ENCODE measurements at places on chromosomes 2 and 18.

- DNase-seq = no peak
These were observed 18.5 kb upstream of the CCDC93 start for GRCh38 chr2:118032169-118033013.

DNA sequence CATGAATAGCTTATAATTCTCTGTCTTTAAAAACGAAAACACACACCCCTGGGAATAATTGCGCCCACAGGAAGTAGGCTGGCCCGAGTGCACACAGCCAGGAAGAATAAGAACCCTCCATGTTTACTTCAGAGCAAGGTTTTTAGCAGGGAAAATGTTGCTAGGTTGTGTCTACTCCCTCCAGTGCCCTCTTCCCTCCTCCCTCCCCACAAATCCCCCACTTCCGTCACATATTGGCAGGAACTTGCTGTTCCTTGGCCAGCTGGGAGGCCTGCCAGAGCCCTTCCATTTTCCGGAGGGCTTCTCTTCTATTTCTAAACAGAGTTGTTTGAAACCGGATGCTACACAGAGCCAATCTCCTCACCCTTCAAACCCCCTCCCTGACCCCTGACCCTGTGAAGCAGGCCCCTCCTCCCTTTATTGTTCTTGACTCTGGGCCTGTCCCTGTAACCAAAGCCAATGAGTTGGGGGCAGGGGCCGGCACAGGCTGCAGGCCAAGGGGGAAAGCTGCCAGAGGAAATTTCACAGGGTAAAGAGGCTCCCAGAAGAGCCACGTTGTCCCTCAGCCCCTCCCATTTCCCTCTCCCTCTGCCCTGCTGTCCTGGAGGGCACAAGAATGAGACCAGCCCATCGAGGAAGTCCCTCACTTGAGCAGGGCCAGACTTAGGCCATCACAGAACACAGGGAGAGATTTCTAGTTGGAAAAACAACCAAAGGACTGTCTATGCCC is 49.8 kb upstream of the LGALSL start:
- no peak for DNase-seq

DNA sequence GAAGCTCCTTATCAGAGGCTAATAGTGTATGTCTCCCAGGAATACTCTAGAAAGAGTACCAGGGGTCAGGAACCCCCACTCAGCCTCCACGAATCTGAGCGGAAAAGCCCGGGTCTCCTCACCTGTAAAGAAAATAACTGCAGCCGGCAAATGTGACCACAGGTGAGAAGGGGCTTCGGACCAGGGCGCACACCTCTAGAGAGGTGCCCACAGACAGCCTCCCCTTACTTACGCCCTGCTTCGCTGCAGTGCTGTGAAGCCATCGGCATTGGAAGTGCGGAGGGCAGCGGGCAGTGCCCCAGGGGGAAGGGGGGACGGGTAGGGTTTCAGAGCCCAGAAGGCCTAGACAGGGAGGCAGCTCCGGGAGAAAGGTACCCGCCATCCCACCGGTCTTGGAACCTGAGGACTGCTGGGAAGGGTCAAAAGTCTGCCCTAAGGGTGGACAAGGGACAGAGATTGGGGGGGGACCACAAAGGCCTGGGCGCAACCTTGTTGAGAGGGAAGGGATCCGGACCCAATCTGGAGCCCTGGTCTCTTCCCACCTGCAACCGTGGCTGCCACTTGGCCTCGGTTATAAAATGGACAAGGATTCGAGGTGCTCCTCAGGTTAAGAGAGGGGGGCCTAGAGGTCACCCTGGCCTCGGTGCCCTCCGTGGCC is 642 bp upstream of the STEAP3 start:
- no peak for DNase-seq

DNA sequence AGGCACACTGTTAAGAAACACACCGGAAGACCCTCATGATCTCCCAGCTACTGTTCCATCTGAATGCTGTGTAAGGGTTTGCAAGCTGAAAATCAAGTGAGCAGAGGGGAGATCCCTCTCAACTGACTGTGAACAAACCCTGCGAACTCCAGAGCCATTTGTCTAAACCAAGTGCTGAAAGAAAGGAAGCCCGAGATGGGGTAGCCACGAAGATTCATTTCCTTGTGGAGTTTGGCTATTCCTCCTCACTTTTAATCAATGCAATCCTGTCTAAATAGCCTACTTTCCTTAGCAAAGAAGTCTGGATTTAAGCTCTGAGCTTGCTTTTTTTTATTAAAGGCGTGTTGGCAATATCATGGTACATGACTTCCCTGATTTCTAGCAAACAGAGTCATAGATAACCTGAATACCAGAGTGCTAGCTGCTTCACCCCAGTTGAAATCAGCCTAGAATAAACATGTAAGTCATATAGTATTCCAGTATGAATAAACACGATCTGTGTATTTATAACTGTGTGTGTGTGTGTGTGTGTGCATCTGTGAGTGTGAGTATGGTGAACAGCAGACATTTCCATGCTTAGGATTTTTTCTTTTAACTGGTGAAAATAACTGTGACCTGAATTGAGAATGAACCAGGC is 365.2 kb downstream of the ZNF521 start:
- no peak for DNase-seq

GRCh38 chr2:169077674-169078240 is 8.4 kb downstream of the DHRS9 start:
- DNase-seq = no peak

All from T-helper 1 cell (primary cell).